CD4-positive, alpha-beta T cell treated with Interleukin-17A for 1 hour (primary cell): ENCODE measurements at places on chromosomes 12 and 14.

- DNase-seq = no peak
Observed at GRCh38 chr12:81953541-81953940, 194.4 kb upstream of the PPFIA2 start.

DNA sequence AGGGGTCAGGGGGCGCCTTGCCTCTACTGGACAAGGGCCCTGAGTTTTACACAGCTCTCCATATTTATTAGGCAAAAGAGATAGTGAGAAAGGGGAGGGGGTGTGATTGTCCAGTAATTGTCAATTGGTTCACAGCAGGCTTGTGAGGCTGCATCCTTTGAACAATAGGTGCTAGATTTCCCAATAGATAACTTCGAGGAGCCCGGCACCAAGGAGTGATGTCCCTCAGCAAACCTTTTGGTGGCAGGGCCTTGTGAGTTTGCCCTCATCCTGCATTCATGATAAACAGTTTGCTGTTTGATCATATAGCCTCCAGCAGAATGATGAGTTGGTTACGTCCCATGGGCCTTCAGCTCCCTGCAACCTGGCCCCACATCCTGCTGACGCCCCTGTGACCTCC lies 2.7 kb upstream of the PRIMA1 start:
- no peak for DNase-seq

GRCh38 chr12:98719515-98720504 lies 74.7 kb downstream of the APAF1 start:
- no peak for DNase-seq

- no peak for DNase-seq
Observed at GRCh38 chr12:130922511-130922953, 31.2 kb upstream of the ADGRD1 start.

DNA sequence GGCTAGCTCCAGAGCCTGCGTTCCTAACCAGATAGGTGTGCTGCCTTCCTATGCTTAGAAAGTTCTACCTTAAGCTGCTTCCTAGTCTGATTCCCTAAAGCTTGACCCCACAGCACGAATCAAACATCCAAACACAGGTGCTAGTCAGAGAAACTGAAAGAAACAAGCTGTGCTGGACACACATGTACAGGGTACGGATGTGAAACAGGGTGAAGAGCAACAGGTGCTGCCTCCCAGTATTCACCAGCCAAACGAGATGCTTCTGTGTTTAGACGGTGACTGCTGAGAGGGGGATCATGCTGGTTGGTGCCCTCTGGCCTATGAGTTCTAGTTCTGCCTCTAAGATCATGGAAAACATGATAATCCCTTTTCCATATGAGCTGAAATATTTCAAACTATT lies 105.3 kb downstream of the GRIP1 start:
- DNase-seq = no peak

DNA sequence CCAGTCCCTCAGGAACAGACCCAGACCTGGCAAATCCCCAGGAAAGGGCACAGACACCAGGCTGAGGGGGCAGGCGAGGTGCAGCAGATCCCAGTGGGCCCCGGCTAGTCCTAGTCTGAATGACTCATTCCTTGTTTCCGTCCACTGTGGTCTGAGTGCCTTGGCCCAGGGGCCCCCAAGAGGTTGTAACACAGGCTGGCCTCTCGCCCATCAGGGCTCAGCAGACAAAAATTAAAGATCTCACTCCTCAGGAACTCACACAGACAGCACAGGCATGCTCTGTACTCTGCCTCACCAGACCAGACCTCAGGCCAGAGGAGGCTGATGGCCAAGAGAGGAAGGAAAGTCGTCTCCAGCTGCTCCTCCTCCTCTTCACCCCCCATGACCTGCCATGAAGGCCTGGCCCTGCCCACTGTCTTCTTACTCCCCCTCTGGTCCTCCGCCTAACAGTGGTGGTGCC lies 7.7 kb upstream of the LTBP2 start:
- no peak for DNase-seq

GRCh38 chr12:25698772-25699171 lies 145.7 kb upstream of the LMNTD1 start:
- DNase-seq = no peak
